Fibroblast of skin of right biceps (primary cell): ENCODE measurements at places on chromosomes 3 and 15.

GRCh38 chr3:42736531-42736930, 33.9 kb upstream of the HHATL start:
- DNase-seq: no peak

- peak; percentile 58 for DNase-seq
Observed at GRCh38 chr3:178198329-178198728, 337.9 kb upstream of the KCNMB2 start.

DNA sequence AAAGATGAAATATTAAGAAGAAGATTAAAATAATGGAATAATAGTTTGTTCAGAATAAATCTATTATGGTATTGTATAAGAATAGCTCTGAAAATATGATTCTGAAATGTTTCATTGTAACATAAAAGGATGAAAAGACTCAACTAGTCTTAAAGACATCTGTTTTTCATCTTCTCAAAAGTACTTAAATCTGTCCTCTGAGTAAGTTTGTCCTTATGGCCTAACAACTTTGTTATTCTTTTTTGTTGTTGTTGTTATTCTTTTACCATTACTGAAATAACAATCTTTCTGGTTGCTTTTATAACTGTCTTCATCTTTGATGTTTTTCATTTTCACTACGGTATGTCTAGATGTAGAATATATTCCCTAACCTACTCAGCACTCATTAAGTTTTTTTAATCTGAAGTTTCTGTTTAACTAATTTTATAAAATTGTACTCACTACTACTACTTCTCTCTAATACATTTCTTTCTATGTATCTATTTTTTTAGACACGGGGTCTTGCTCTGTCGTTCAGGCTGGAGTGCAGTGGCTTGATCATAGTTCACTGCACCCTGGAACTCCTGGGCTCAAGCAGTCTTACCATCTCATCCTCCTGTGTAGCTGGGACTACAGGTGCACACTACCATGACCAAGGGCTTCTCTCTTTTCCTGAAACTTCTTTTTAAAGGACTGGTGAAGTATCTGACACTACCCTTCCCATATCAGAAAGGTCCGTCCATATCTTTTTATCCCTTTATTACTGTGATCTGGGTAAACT, 240.7 kb downstream of the PCCB start:
- DNase-seq: no peak

GRCh38 chr15:67138891-67139855, 73.8 kb downstream of the SMAD3 start:
- DNase-seq: no peak

- peak; percentile 57 for DNase-seq
Observed at GRCh38 chr3:134249935-134250716, 533 bp downstream of the RYK start.

DNA sequence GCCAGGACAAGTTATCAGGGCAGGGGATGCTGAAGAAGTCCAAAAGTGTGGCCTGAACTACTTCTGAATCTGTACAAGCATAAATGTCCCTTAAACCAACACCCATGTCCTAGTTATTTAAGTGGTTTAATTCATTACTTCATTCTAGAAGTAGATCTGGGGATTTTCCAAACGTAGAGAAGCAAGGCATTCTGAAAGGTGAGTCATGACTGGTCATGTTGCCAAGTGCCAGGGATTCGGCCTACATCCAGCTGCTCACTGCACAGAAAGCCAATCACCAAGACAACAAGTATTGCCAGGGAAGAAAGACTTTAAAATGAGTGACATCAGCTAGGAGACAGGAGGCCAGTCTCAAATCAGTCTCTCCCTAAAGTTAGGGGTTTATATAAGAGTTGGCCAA, 396.6 kb downstream of the GABRB3 start:
- DNase-seq: no peak

- no peak for DNase-seq
Observed at GRCh38 chr3:194045919-194046318, 90.0 kb upstream of the HES1 start.

DNA sequence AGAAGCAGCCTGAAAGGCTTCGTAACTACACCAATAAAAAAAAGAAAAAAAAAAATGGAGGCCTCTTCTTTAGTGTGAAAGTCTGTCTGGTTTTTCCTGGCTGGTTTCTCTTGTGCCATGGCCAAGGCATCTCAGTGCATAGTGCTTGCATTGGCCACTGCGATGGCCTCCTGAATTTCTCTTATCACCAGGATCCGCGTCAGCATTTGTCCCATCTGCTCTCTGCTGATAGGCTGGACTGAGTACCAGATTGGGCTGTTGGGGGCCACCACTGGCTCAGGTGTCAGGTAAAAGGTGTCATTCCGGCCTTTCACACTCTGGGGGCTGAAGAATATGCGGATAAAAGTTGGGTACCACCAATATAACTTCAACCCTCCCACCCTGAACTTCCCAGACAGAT, 1.1 kb upstream of the IMPDH2 start:
- DNase-seq: no peak

DNA sequence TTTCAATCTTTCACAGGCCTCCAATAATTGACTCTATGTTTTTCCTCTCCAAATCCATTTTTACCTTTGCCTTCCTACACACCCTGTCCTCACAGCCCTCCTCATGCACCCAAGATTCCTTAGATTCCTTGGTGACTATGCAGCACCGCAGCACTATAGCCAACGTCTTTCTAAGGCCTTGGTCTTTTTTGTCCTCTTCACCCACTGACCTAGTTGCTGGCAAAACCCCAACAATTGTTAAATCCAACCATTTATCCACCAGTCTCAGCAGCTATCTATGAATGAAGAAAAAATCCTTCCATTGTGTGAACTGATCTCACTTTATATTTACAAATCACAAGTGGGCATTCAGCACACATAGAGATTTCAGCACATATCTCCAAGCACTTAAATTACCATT, 203.9 kb downstream of the VGLL3 start:
- DNase-seq: peak; percentile 55

DNA sequence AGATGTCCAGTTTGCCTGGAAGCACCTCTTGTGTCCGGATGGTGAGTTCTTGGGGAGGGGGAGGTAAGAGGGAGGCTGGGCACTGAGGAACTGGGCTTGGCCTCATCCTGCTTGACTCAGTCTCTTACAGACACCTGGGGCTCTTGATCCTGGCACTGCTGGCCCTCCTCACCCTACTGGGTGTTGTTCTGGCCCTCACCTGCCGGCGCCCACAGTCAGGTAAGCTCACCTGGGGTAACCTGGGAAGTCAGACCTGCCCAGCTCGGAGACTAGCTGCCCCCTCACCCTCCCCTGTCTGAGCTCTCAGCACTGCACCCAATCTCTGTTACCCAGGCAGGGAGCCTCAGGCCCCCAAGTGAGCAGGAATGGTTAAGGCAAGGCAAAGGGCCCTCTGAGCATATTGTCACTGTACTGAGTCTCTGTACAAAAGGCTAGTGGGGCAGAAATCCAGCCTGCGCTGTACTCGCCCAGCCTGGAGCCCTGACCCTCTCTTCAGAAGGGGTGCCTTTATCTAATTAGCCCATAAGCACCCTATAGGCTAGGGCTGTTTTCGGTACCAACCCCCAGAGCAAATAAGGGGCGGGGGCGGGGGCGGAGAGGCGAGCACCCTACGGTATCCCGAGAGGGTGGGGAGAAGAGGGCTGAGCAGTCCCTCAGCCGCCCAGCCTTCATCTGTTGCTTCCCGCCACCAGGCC, 2.2 kb upstream of the IL17RC start:
- no peak for DNase-seq

DNA sequence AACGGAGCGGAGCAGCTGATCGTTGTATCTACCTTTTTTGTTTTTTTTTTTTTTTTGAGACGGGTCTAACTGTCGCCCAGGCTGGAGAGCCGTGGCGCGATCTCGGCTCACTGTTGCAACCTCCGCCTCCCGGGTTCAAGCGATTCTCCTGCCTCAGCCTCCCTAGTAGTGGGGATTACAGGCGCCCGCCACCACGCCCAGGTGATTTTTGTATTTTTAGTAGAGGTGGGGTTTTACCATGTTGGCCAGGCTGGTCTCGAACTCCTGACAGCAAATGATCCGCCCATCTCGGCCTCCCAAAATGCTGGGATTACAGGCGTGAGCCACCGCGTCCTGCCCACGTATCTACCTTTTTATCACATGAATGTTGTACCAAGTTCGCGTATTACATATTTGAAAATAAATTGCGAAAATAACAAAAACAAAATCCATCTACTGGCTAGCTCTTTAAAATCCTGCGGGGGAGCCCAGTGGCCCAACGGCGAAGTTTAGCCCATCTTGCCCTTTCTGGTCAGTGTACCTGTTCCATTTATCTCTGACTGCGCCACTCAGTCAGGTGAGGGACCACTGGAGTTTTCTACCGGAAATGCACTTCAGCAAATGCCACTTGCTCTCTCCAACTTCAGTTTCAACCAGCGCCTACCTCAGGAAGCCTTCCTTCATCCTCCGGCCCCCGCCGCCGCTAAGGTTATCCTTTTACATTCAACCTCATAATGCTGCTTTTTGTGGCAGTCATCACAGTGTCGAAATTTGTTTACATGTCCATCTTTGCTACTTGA, 1.2 kb upstream of the EIF3J start:
- DNase-seq: no peak

DNA sequence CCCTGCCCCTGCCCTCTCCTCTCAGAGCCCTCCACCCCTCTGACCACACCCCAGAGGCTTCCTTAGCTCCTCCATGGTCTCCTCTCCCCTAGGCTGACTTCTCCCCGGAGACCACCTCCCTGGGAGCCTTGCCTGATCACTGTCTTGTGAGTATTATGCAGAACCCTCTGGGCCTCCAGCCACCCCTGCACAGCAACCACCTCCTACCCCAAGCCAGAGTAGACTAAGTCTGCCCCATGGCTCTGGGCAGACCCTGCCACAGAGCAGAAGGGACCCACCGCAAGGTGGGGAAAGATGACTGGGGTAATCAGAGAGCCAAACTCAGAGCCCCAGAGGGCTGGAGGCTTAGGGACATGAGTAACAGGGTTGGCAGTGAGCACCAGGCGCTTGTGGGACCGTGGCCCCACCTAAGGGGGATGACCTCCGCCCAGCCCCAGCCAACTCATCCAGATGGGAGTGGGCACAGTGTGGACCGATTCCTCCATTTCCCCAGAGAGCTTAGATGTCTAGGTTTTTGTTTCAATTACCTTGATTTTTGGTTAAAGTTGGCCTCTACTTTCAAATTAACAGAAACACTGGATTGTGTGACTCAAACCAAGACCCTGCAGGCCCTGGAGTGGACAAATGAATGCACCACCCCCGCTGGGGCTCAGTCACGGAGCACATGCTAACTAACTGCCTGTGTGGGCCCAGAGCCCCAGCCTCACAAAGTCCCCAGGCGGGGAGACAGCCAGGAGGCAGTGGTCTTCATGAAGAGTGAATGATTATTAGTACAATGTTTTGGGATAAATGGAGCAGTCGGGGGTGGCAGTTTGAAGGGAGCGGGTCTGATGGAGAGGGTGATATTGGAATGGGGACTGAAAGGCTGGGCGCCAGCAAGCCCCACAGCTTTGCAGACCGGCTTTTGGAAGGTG, 119.4 kb upstream of the PRR20G start:
- DNase-seq: no peak

DNA sequence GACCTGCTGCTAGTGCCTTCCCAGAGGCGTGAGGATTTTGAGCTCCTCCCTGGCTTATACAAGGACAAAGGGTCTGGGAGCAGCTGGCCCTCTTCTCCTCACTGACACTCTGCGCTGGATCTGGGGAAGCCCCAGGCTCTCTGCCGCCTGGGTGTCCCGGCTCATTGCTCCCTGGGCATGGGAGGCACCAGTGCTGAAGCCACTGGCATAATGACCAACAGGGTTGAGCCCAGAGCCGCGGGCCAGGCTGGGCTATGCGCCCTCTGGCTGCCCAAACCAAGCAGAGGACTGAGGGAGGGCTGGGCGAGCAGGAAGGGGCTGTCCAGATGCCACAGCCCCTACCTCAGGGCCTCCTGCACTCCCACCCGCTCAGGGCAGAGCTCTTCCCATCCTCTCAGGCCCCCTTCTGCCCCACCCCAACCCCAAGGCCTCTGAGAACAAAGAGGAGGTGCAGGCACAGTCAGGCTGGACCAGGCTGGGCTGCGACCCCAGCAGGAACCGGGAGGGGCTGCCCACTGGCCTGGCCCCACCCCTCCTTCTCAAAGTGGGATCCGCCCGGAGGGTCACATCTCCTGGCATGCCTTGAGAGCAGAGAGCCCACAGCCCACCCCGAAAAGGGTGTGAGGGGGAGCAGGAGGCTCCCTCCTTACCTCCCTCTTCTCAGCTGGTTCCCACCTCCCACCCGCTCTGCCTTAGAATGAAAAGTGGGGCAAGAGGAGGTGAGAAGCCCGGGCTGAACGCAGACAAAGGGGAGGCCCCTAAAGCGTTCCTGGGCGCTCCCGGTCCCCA, 1.6 kb downstream of the LINGO1 start:
- DNase-seq: no peak

DNA sequence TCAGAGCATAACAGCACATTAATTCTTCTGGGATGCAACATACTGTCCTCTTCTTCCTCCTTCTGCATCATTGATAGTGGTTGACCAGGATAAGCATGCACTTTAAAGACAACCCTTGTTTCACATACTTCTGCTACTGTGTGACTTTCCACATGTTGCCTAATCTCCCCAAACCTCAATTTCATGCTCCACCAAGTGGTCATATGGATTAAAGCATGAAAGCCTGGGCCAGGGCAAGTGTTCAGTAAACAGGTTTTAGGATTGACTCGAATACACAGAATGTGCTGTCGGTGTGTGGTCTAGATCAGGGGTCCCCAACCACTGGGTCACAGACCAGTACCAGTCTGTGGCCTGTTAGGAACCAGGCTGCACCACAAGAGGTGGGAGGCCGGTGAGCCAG, 22.5 kb upstream of the BFSP2 start:
- DNase-seq: peak; percentile 46
